ENCODE measurements at places on chromosomes 7 and 10.

GRCh38 chr7:57375783-57376182 lies 74.2 kb upstream of the ZNF716 start:
- DNase-seq, result no peak

DNA sequence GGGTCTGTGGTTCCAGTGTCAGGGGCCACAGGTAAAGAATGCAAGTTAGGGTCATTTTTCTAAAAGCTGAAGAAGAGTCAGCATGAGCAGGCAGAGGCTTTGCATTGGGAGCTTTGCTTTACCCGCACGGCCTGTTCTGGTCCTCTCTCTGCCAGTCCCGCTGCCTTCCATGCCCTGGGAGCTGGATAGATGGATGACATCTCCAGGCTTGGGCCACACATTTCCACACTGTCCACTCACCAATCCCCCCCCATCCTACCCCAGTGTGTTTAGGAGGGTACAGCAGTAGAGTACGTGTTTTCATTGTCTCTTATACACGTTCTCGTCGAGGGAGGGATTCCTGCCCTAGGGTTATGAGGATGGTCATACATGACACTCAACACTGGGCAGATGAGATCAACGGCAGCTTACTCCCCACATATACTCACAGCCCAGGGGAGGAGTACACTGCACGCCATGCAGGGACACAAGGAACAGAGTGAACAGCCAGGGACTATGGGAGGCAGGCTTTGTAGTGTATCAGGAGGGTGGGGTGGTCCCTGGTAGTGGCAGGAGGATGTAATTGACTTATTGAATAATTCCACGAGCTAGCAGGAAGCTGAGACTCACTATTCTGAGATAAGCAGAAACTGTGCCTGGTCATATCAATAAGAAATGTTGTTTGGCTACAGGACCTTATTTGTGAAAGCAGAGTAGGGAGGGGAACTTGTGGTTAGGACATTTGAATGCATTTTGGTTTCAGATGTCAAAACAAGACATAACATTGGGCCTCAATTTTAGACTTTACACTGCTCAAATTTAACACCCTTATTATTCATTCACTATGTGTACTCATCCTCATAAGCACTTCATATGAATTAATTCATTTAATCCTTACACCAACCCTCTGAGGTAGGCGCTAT lies 36.6 kb downstream of the PLPP4 start:
- DNase-seq, result no peak

DNA sequence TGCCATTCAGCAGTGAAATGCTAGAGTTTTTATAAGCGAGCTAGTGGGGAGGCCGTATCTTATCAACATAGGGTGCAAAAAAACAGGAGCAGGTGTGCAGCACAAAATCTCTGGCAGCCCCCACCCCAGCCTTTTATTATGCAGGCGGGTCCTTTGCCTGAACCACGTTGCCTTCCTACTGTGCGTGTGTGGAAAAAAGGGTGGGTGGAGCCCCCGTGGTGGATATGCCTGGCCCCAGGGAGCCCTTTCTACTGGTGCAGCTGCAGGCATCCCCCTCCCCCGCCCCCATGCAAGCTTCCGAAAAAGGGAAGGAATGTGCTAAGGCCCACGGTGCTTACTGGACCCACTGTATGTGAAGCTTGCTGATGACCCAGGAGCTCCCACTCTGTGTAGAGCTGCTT lies 175.9 kb downstream of the USP6NL start:
- DNase-seq, result no peak

- DNase-seq, result no peak
Measured at GRCh38 chr10:48932831-48933664, 6.6 kb downstream of the LRRC18 start.

GRCh38 chr7:69922026-69922803 lies 323.9 kb downstream of the AUTS2 start:
- DNase-seq, result no peak

DNA sequence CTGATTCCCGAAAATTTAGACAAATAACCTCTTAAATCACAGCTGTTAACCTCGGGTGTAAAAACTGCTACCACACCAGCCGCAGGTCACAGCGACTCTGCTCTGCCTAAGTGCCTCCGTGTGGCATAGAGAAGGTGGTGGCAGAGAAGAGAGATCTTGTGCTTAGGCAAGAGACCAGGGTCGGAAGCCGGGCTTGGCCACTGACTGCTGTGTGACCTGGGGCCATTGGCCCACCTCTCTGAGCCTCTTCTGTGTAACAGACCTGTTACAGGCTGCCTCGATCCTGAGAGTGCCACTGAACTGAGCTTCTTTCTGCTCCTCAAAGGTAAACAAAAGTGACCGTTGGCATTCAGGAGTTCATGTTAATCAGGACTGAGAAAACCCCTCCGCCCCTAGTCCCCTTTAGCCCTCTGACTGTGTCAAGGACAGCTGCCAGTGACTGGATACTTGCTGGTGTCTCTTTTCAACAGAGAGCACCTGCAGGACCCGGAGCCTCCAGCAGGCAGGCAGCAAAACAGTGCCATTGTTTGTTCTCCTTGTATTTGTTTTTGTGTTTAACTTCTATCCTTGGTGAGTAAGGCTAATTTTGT lies 36.5 kb downstream of the ZMIZ1 start:
- DNase-seq, result no peak

- DNase-seq, result no peak
Measured at GRCh38 chr7:136015638-136016037, 38.5 kb upstream of the MTPN start.

DNA sequence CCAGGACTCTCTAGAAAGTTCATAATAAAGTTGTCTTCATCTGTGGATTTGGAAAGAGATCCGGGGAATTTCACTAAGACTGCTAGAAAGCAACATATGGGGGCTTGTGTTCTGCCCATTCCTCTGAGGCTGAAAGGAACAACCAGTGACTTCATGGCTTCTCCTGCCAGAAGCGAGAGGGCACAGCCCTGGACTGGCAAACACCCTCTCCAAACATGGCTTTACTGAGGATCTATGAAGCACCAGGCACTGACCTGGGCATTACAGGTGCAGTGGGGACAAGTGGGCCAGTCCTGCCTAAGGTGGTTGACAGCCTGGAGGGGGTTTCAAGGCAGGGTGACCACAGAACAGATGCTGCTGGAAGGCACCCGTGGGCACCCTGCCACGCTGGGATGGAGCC lies 185.8 kb upstream of the GPR26 start:
- DNase-seq, result no peak

- DNase-seq, result no peak
Measured at GRCh38 chr10:17733620-17734019, 18.4 kb upstream of the TMEM236 start.

- DNase-seq, result no peak
Measured at GRCh38 chr7:40041456-40041855, 91.4 kb downstream of the CDK13 start.

- no peak for DNase-seq
Measured at GRCh38 chr7:2559283-2559950, 638 bp downstream of the IQCE start.

DNA sequence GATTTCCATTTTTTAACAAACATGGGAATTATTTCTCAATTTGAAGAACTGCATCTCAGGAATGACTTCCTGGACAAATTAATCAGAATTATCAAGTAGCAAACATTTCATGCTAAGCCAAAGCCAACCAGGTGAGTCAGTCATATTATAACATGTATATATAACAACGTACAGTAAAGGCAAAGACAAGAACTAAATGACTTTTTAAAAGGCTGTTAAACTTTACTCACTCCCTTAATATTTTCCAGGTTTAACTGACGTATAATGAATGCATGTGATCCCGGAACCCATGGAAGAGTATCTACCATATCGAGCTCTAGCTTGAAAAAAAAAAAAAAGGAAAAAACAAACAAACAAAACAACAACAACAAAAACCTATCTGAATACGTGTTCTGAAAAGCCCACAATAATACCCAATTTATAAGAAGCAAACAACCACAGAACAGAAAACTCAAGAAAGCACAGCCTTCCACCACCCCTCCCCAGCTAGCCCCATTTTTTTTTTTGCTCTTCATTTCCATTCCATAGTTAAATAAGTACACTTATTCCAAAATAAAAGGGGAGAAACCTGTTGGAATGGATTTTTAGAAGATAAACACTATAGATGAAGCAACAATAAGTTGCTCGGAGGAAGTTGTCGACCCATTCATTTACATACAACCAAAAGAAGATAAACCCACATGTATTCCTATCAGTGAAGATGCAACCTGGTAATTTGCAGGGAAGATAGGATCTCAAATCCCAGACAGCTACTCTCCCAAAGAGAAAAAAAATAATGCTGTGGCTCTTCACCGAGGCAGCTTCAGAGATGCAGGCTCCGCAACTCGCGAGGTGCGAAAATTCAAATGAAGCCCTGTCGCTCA lies 537 bp downstream of the NAPEPLD start:
- no peak for DNase-seq

DNA sequence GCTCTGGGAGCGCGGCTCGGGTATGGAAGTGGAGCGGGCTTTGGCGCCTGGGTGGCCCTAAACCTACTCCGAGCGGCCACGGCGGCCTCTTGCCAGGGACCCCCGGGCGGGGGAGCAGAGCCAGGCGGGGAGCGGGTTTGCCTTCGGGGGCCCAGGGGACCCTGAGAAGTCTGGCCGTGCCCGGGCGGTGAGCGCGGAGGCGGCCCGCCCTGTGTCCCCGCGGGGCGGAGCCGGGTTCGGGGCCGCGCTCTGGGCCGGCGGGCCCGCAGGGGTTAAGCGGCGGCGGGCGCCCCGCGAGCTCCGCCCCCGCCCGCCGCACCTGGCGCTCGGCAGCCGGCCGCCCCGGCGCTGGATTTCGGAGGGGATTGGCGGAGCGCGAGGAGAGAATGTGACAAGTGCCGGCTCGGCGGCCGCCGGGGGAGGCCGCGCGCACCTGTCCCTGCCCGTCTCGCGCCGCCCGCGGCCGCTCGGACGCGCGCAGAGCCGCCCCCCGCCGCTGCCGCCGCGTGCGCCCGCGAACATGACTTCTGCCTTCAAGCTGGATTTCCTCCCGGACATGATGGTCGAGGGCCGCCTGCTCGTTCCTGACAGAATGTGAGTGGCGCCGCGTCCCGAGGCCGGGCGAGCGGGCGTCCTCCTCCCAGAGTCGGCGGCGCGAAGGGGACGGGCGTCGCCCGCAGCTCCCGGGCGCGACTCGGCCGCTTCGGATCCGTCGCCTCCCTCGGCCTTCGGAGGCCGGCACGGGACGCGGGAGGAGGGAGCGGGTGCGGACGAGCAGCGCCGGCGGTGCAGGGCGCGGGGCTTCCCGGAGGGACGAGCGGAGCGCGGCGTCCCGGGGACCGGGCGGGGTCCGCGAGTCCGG lies at the start of gene CELF2:
CELF2 (plus strand) TSS at position 303 of the 862 bp plus-strand sequence; CDS start at position 521, 218 bp downstream.
- no peak for DNase-seq

GRCh38 chr7:82729172-82730030 lies 285.8 kb upstream of the CACNA2D1 start:
- no peak for DNase-seq

DNA sequence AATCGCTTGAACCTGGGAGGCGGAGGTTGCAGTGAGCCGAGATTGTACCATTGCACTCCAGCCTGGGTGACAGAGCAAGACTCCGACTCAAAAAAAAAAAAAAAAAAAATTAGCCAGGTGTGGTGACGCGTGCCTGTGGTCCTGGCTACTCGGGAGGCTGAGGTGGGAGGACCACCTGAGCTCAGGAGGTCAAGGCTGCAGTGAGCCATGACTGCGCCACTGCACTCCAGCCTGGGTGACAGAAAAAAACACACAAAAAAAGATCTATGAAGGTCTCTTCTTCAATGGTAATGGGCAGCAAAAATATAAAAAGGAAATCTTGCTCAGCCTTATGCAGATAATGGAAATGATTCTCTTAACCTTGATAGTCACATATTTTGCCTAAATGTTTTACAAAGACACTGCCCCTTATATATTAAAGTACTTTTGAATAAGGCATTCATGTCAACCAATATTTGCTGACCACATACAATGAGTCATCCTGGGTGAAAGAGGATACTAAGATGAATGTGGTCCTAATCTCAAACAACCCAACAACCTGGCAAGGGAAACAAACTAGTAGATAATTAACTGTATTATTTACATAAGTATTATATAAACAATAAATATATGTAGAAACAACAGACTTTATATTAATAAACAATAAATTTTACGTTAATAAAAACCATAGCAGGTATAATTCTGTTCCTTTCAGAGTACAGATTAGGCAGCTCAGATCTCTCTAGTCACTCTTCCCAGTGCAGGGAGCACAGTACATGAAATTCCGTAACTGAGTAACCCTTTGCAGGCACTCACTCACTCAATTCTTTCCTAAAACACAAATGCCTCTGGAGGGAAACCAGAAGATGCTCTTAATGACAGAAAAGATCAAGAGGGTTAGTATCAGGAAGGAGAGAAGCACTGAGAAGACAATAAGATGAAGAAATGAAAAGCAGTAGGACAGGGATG lies 8.1 kb downstream of the TOMM7 start:
- DNase-seq, result no peak

DNA sequence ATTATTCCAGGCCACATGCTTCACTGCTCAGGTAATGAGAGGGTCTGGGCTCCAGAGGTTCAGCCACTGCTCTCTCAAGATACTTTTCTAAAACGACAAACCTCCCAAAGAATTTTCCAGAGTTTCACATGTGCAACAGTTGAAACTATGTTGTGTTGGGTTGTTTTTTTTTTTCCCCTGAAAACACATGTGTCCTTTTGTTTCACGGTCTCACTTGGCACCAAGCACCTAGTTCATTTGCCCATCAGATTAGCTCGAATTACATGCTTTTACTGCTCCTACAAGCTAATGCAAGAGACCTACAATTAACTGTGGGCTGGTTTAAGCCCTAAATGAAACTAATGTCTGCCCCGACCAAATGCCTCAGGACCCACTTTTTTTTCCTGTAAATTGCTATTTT lies 313.3 kb downstream of the FGFR2 start:
- no peak for DNase-seq

DNA sequence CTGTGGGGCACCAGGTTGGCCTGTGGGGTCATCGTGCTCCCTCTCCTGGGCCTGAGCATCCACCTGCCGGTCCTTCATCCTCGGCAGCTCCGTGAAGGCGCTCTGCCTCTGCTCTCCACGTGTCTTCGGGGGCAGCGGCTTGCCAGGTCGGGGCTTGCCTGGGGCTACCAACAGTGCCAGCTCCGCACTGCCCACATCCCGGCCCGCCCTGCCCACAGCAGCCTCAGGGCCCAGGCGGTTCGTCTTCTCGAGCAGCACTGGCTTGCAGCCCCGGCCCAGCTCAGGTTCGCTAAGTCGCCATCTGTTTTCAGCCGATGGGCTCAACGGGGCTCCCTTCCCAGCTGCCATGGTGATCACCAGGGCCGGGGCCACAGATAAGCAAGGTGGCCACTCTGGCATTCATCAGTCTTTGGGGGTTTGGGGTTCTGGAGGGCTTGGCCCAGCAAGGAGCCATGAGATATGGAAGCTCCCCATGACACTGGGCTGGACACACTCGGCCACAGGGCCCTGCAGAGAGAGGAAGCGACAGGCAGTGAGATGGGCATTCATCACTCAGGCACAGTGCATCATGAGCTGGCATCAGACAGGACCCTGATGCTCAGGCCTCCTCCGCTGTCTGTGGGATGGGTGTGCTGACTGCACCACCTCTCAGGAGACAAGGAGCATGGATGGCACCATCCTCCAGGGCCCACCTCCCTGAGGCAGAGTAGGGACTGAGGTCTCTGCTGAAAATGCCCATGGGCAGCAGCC lies 15.5 kb downstream of the ZNF488 start:
- DNase-seq, result no peak

GRCh38 chr10:59346321-59346720 lies 16.0 kb downstream of the FAM13C start:
- DNase-seq, result no peak

All from stimulated activated CD4-positive, alpha-beta T cell treated with anti-CD3 and anti-CD28 coated beads, TNF-alpha, amount 100 ng/mL, for 1 hour (primary cell).